Mesenteric fat pad (tissue), 1 donor: ENCODE measurements at places on chromosomes 5 and 9.

- no peak for DNase-seq
These were observed 43.9 kb downstream of the F2RL2 start for GRCh38 chr5:76579166-76579937.

DNA sequence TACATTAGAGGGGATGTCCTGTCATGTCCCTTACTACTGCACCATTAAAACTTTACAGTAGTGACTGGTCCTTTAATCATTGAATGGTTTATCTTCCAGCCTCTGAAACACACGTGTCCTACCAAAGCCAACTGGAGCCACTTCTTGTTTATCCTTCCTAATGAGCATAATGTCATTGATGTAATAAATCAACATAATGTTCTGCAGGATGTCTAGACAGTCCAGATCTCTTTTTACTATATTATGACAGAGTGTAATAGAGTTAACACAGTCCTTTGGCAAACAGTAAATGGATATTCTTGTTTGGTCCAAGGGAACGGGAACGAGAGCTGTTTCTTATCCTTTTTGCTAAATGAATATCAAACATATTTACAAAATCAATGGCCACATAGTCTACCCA lies 88.1 kb upstream of the PTPRD start:
- DNase-seq: no peak

- no peak for DNase-seq
These were observed 215.6 kb upstream of the NREP start for GRCh38 chr5:111972548-111972947.

DNA sequence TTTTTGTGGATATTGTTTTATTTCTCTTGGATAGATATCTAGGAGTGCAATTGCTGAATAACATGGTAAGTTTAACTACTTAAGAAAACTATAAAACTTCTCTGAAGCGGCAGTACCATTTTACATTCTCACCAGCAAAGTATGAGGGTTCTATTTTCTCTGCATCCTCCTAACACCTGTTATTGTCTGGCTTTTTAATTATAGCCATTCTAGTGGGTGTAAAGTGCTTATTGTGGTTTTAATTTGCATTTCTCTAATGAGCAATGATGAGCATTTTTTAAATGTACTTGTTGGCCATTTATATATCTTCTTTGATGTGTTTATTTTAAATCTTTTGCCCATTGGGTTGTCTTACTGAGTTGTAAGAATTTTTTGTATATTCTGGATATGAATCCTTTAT lies 28.7 kb downstream of the SMIM32 start:
- no peak for DNase-seq

GRCh38 chr5:68415177-68416085 lies 199.9 kb downstream of the PIK3R1 start:
- DNase-seq: no peak
